DMS79 (cell line): ENCODE measurements at places on chromosomes 3 and 15.

GRCh38 chr3:119769394-119770149 lies 12.3 kb upstream of the NR1I2 start:
- DNase-seq, result no peak

- DNase-seq, result no peak
These were observed 3.6 kb downstream of the USP50 start for GRCh38 chr15:50542887-50543210.

GRCh38 chr15:76196269-76197231 lies 114.7 kb downstream of the ETFA start:
- no peak for DNase-seq

DNA sequence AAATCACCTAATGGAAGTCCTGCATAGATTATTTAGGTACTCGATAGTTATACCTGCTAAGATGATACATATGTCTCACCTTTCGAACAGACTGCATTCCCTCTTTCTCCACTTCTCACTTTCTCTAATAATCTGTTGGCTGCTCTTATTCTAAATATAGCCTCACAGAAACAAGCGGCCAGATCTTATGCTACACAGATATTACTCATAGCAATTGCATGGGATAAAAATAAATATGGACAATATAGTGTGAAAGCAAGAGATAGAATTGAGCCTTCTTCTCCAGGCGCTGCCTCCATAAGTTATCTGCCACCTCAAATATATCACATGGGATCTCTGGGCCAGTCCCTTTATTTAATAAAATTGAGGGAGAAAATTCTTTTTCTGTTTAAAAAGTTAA lies 29.5 kb upstream of the TGFBR2 start:
- no peak for DNase-seq

GRCh38 chr3:141236361-141236760 lies 4.7 kb downstream of the PXYLP1 start:
- no peak for DNase-seq

DNA sequence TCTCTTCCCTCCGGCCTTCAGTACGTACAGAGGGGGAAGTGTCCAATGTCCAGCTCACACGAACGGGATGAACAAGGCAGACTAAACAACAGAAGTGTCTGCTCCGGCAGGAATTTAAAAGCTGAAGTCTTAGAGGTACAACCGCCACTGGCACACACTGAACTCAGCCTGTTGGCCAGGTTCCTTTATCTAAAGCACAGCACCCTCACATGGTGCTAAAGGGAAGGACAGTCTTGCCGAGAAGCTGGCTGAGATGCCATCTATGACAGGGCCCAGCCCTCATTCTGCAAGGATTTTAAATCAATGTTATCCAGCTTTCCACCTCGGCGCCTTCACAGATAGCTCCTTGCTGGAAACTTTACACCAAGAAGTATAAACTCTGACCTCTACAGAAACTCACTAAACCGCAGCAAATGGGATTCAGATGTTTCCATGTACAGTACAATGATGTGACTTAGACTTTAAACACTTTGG lies 2.8 kb downstream of the ADAMTS17 start:
- DNase-seq, result no peak

GRCh38 chr3:143302638-143303171 lies 183.1 kb downstream of the CHST2 start:
- no peak for DNase-seq

DNA sequence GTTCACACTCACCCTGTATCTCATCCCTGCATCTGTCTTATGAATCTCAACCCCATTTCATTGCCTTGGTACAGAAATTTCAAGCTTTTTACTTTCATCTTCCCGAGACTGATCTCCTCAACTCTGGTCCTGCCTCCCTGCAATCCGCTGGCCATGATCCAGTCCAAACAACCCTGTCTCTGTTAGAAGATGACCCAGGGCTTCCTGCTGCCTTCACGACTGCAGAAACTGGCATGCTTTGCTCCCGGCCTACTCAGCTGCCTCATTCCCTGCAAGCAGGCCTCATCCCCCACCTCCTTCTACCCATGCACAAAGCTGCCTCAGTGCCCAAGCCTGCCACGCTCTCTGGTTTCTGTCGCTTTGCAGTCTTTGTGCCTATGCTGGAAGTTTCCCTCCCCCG lies 12.4 kb downstream of the HES1 start:
- no peak for DNase-seq

GRCh38 chr3:5437296-5437782 lies 249.8 kb downstream of the EDEM1 start:
- DNase-seq, result no peak

DNA sequence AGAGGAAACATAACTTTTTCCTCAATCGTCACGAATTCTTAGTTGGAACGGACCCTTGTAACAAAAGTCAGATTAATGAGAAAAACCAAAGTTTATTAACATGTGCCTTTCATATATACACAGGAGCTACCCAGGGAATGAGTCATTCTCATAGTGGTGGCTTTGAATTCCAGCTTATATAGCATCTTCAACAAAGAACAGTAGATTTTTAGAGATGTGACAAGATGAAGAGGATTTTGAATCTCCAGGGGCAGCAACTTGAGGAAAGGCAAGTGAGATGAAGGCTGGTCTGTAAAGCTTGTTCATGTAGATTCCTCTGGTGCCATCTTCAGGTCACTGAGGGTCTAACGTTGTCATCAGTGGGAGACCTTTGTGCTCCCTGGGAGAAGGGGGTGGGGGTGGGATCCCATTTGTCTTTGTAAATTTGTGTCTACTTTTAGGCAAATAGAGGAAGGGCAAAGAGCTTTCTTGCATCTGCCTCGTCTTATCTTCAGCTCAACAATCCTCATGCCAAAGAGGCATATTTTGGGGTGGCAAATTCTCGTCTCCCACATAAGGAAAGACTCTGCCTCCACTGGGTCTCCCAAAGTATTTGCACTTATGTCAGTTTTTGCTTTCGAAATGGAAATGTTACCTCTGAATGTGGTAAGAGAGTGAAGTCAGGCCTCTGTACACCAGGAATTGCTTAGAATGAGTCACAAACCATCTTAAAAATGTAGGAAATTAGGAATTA lies 29.5 kb downstream of the CLEC3B start:
- DNase-seq, result no peak

- DNase-seq, result no peak
These were observed 41.5 kb upstream of the CFAP161 start for GRCh38 chr15:81092559-81092902.

DNA sequence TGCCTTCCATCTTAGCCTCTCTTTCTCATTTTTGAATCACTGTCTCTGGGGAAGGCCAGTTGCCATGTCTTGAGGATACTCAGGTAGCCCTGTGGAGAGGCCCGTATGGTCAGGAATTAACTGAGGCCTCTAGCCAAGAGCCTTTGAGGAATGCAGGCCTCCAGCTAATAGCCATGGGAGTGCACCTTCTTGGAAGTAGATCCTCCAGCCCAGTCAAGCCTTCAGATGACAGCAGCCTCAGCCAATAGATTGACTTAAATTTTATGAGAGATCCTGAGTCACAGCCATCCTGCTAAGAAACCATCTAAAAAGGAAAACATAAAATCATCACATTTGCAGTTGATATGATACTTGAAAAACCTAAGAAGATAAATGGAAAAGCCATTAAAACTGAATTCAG lies 112.5 kb upstream of the BNIP2 start:
- DNase-seq, result no peak

- no peak for DNase-seq
These were observed 9.6 kb downstream of the PLCD1 start for GRCh38 chr3:38019658-38020341.

GRCh38 chr3:126435456-126436315 lies 40.0 kb downstream of the ZXDC start:
- no peak for DNase-seq

- DNase-seq, result no peak
These were observed 177.5 kb downstream of the RORA start for GRCh38 chr15:61051569-61052031.

- no peak for DNase-seq
These were observed 49.5 kb downstream of the SMAD6 start for GRCh38 chr15:66751579-66751978.

- DNase-seq, result no peak
These were observed 495 bp downstream of the CDC25A start for GRCh38 chr3:48187579-48188265.

DNA sequence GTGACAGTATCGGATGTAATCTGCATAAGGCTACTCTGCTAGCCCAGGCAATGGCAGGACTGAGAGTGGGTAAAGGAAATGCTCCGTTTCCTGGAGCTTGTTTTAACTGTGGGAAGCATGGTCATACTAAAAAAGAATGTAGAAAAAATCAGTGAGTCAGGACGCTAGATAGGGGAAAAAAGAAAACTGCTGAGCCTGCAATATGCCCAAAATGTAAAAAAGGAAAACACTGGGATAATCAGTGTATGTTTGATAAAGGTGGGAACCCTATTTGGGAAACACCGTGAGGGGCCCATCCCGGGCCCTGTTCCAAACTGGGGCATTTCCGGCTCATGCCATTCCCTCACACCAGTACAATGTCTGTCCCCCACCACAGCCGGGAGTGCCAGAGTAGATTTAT lies 775.8 kb downstream of the ZPLD1 start:
- no peak for DNase-seq

GRCh38 chr3:133487204-133487603 lies 86.3 kb upstream of the CDV3 start:
- no peak for DNase-seq

GRCh38 chr3:152622811-152623167 lies 212.1 kb upstream of the P2RY1 start:
- no peak for DNase-seq

- no peak for DNase-seq
These were observed 84.8 kb downstream of the PPCDC start for GRCh38 chr15:75107908-75108838.

DNA sequence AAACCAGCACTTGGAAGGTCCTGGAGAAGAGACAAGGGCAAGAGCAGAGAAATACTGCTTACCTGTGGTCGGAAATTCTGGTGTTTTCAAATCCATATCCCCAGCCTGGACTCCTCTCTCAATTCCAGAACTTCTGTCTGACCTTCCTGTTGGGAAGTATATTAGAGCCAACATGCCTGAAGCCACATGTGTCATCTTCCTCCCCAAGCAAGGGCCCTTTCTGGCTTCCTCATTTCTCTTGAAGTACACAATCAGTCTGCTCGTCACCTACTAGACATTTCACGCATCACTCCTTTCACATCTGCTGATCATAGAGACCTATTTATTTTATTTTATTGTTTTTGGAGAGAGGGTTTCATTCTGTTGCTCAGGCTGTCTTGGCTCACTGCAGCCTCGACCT lies 8.4 kb downstream of the PARP14 start:
- no peak for DNase-seq

DNA sequence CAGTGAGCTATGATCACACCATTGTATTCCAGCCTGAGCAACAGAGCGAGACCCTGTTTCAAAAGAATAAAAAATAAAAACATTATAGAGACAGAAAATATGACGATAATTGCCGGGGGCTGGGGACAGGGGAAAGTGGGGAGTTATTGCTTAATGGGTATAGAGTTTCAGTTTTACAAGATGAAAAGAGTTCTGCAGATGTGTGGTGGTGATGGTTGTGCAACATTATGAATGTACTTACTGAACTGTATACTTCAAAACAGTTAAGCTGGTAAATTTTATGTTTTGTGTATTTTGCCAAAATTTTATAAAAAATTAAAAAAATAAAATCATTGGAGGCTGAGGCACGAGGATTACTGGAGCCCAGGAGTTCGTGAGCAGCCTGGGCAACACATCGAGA lies 24.8 kb upstream of the ZNF774 start:
- no peak for DNase-seq

- no peak for DNase-seq
These were observed at the start of gene FAM240A for GRCh38 chr3:46612324-46612723. Gene FAM240A, plus strand, starts transcription at chr3:46612525. Its CDS starts 159 bp downstream, at chr3:46612684.

GRCh38 chr15:74377831-74378766 lies 10.7 kb upstream of the CYP11A1 start:
- no peak for DNase-seq

GRCh38 chr3:85662462-85662861 lies 703.7 kb downstream of the CADM2 start:
- DNase-seq, result no peak

DNA sequence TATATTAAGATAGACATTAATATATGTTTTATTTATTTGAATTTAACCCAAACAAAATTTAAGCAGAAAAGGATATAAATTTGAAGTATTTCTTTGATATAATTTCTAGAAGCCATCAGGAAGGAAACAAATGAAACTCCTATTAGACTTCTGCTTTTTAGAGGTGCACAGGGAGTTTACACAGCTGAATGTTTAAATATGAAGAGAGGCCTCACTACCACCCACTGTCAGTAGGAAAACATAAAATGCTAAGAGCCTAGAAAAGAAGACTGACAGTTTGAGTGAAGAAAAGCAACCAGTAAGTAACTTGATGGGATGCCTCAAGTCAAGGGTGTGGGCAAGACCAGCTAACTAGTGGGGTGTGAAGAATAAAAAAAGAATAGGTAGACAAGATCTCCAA lies 19.7 kb downstream of the PLSCR2 start:
- DNase-seq, result no peak

DNA sequence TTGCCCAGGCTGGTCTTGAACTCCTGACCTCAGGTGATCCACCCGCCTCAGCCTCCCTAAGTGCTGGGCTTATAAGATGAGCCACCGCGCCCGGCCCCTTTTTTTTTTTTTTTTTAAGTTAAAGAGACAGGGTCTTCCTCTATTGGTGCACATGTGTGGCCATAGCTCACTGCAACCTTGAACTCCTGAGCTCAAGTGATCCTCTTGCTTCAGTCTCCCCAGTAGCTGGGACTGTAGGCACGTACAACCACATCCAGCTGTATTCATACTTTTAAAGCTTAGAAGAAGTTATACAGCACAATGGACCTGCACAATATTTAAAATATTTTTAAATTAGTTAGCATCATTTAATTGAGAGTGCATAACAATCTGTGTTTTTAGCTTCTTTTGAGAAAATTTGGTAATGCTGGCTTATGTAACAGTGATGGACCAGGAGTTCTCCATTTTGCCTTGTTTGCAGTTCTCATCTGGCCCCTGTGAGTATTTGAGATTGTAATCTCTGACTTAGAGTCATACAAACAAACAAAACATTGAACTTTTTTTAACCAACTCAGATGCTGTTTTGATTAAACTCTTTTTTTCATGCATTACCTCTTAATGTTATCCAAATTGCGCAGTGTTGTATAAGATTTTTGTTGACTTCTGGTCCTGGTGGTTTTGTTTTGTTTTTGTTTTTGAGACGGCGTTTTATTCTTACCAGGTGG lies 33.0 kb downstream of the CHD2 start:
- DNase-seq, result no peak

GRCh38 chr3:45906681-45907407 lies 20.5 kb downstream of the CCR9 start:
- DNase-seq, result no peak

- no peak for DNase-seq
These were observed 63.8 kb downstream of the GJD2 start for GRCh38 chr15:34691034-34691433.

GRCh38 chr3:151841801-151842200 lies 27.9 kb downstream of the AADAC start:
- no peak for DNase-seq

GRCh38 chr15:99121207-99121606 lies 16.3 kb downstream of the SYNM start:
- DNase-seq, result no peak
